ENCODE measurements at places on chromosomes 2 and 18.
A peak's percentile ranks its signal among the peaks of the same experiment; 100 is the strongest.

- DNase-seq: peak; percentile 54
Measured at GRCh38 chr18:23135550-23136325, 453 bp downstream of the CABLES1 start.

DNA sequence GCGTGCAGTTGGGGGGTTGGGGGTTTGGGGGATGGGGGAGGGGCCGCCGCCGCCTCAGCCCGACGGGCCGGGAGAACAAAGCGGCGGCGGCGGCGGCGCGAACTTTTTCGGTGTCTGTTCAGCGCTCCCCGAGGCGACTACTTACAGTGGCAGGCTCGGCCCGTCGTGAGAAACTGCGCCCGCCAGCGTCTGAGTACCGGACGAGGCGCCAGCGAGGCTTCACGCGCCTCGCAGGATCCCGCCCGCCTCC lies 172 bp downstream of the PRKD3 start:
- DNase-seq: peak; percentile 92

DNA sequence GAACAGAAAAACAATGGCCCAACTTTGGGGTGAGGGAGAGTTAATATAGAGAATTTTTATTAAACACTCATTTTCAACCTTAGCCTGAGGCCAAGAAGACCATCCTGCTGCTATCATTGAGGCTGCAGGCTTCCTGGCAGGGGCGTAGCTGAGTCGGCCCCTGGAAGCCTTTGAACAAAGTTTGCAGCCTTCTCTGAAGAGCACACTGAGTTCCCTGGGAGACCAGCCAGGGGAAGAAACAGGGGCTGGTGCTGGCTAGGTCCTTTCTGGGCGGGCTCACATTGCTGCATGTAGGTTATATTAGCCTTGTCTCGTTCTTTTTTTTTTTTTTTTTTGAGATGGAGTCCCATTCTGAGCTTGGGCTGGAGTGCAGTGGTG lies 126.8 kb upstream of the HS6ST1 start:
- DNase-seq: no peak

DNA sequence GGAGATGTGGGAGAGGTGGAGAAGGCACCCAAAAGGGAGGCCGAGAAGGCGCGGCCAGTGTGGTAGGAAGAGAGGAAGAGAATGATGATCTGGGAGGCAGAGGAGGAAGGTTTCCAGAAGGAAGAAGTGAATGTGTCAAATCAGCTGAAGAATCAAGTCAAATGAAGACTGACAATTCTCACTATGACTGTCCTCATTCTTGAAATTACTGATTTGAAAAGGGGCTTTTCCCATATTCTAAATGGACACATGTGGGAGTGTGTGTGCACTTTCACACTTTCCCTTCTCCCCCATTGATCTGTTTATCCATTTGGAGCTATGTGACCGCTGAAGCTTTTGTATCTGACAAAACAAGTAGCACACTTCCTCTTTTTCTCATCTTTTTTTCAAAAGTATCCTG lies 6.1 kb downstream of the AFF3 start:
- DNase-seq: no peak

GRCh38 chr18:48347756-48348326 lies 61.3 kb downstream of the ZBTB7C start:
- DNase-seq: no peak

DNA sequence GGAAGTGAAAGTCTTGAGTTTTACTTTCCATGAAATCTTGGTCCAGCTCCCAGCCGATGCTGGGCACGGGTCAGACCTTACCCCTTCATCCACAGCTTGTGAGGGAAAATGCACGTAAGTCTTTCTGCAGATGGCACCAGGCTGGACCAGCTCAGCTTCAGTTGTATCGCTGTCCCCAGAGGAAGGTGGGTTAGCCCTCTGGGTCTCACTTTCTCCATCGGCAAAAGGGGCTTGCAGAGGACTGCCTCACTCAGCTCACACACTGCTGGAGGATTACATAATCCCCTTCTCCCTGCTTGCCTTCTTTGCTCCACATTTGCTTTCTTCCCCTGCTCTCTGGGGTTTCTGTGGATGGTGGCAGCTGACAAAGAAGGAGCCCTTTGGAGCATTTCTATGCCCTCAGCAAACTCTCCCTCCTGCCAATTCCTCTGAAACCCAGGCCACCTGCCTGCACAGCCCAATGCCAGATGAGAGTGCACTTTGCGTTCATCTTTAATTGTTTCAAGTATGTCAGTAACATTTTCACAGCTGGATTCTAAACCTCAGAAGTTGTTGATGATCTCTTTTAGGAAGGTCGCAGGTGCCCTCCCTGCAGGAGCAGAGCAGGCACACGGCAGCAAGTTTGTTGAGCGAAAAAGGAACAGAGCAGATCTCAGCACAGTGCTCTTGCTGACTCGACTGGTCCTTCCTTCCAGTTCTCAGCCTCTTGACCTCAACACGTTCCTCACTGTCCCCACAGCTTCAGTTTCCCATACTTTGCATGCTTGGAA lies 155.6 kb upstream of the GLI2 start:
- DNase-seq: no peak

DNA sequence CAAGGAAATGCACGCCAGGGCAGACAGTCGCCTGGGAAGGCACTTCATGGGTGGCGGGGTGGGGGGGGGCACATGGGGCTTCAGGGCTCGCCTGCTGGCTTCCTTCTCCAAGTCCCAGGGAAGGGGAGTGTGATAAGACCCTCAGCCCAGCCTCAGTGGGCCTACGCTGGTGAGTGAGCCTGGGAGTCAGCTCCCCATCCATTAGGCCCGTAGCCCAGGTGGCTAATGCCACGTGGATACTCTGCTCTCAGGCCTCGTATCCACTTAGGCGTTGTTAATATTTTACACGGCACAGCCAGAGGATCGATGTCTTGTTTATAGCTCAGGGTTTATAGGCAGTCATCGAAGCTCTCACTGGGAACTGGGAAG lies 47.1 kb downstream of the KCNIP3 start:
- DNase-seq: no peak

- DNase-seq: no peak
Measured at GRCh38 chr2:225930687-225931086, 531.2 kb downstream of the NYAP2 start.

DNA sequence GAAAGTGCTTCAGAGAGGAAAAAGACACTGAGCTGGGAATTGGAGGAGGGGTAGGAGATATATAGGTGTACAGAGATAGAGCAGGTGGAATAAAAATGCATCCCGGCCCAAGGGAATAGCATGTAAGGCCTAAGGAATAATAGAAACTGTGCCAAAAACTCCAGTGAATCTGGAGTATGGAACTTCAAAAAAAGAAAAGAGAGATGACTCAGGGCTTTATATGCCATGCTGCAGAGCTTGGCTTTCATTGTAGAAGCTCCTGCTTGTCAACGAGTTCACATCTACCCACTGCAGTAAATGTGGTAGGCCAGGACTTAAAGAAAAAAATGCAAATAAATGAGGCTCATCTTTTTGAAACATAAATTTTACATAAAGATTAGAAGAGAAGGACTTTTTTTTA lies 131.8 kb downstream of the MREG start:
- no peak for DNase-seq

DNA sequence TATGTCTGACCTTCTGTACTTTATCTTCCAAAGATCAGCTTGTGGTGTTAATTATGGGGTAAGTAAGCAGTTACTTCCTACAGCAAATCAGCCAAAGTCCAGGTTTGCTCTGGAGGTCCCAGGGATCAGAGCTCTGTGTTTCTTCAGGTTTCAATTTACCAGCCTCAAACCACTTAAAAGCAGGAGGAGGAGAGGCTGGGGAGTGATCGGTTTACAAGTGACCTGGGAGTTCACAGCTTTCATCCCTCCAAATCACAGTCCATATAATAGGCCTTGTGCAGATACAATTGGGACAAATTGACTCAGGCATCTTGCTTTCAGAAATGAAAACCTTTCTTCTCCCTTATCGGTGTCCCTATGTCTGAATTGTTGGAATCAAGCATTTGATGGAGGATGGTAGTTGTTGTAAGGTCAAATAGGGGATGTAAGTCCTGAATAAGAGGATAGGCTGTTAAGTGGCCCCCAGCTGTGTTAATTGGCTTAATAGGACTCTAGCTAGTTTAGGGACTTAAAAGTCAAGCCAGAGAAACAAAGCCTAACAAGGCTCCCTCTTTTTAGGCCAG lies 188.0 kb upstream of the NT5C1B start:
- peak; percentile 74 for DNase-seq

DNA sequence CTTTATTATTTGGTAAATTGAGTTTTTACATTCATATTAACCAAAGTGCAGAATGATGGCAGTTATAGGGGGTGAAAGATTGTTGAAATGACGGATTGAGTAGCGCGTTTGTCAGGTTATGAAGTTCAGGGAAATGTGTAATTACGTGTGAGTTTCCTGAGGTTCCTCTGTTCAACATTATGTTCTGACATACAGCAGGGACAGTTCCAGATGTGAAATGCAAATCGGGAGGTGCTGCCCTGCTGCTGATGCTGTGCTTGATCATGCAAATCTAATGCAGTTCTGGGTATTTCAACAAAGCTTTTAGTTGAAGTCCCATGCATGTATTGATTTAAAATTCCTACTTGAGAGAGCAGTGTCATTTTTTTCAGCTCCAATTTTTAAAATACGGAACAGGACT lies 57.9 kb downstream of the CDH7 start:
- DNase-seq: no peak

GRCh38 chr2:11773111-11773510 lies 26.7 kb downstream of the LPIN1 start:
- no peak for DNase-seq

GRCh38 chr2:203453858-203454451 lies 81.1 kb downstream of the RAPH1 start:
- peak; percentile 55 for DNase-seq

GRCh38 chr2:155651851-155652250 lies 680.7 kb downstream of the NR4A2 start:
- no peak for DNase-seq

DNA sequence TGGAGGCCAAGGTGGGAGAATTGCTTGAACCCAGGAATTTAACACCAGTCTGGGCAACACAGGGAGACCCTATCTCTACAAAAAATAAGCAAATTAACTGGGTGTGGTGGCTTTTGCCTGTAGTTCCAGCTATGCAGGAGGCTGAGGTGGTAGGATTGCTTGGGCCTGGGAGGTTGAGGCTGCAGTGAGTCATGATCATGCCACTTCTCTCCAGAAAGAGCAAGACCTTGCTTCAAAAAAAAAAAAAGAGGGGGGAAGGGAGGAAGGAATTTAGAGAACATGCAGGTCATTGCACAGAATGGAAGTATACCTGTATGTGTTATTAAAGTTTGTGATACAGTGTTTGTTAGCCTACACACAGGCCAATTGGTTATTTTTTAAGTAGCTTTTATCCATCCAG lies 25.8 kb downstream of the PKP4 start:
- no peak for DNase-seq

DNA sequence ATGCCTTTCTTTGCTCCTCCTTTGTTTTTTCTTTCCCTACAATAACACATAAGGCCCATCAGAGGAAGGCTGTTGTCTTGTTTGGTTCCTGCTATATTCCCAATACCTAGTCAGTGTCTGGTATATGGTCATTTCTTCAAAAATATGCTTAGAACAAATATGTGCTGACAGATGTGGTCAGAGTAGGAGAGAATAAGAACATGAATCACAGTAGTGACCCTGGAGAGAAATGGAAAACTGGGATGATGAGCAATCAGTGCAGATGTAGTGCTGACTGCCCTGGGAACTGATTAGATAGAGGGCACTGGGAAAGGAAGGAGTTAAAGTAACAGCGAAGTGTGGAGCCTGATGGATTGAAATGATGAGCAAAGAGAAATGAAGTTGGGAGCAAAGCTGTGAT lies 189.4 kb upstream of the LHCGR start:
- DNase-seq: peak; percentile 53

DNA sequence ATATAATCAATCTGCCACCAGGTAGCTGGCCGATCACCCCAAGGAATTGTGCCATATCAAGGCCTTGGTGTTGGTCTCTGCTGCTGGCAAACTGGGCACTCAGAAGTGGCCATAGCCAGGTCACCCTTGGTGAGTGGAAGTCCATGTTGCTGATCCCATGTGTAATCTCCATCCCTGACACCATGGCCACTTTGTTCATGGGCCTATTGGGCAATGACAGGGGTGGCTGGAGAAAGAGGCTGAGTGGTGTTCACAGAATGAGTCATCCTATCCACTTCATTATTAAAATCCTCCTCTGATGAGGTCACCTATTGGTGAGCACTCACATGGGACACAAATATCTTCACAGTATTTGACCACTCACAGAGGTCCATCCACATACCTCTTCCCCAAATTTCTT lies 26.7 kb upstream of the CD226 start:
- DNase-seq: no peak

- DNase-seq: peak; percentile 81
Measured at GRCh38 chr2:200786826-200787225, 24.9 kb upstream of the BZW1 start.

- DNase-seq: no peak
Measured at GRCh38 chr2:69089998-69090397, 77.0 kb downstream of the ANTXR1 start.

- no peak for DNase-seq
Measured at GRCh38 chr18:6793455-6793854, 63.9 kb downstream of the ARHGAP28 start.

DNA sequence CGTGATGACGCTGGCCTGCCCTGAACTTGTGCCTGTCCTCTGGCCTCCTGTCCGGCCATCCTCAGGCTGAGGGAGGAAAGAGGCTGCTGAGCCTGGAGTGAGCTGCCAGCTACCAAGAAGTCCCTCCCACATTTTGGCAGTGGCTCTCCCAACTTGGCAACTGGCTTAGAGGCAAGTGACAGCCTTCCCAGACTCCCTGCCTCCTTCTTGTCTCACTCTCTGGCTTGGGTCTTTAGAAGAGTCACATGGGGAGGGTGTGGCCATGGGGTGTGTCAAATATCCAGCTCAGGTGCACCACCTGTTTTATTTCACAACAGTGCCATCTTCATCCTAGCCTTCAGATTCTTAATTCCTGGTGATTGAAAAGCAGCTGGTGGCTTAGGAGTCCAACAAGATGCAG lies 222.9 kb downstream of the PRKCE start:
- DNase-seq: peak; percentile 40

- no peak for DNase-seq
Measured at GRCh38 chr18:76399613-76400391, 95.2 kb downstream of the ZNF516 start.

DNA sequence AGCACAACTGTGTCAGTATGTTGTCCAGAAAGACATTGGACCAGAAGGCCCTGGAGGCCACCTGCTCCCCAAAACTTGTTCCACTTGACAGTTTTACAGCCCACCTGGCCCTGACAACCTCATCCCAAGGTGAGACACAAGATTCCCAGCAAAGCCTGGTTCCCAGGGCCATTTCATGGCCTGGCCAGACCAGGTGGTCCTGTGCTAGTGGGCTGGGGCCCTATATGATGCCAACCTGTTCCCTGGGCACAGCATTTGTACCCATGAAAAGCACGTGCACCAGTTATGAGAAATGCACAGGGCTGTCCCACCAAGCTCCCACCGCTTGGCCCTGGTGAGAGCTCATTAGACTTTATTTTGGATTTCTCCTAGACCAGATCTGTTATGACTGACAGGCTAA lies 6.0 kb upstream of the SP140L start:
- DNase-seq: no peak
